Ureter (tissue), 1 donor: ENCODE measurements at places on chromosomes 1 and 21. TPM values are rescaled to one million over a fixed set of nuclear protein-coding genes. Genes with fewer than 3 reads are reported as not detected.

DNA sequence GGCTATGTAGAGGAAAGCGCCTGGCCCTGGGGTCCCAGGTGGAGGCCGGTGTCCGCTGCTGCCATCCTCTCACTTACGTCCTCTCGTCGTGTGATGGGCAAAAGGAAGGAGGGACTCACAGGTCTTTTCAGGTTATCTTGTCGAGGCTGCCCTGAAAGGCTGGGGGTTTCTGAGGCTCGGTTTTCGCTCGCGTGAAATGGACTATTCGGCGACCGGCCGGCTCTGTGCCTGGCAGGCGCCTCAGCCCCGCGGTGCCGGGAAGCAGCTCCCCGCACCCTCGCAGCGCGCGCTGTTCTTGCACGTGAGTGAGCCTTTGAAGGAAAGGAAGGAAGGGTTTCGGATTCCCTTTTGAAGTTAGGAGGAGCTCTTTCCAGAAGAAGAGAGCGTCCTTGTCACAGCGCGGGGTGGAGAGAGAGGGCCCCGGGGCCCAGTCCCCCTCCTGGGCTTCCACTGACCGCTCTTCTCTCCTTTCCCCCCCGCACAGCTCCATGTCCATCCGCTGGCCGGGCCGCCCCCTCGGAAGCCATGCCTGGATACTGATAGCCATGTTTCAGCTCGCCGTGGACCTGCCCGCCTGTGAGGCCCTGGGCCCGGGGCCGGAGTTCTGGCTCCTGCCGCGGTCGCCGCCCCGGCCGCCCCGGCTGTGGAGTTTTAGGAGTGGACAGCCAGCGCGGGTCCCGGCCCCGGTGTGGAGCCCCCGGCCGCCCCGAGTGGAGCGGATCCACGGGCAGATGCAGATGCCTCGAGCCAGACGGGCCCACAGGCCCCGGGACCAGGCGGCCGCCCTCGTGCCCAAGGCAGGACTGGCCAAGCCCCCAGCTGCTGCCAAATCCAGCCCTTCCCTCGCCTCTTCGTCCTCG is 57.2 kb downstream of the AJAP1 start:
- DNase-seq = no peak

DNA sequence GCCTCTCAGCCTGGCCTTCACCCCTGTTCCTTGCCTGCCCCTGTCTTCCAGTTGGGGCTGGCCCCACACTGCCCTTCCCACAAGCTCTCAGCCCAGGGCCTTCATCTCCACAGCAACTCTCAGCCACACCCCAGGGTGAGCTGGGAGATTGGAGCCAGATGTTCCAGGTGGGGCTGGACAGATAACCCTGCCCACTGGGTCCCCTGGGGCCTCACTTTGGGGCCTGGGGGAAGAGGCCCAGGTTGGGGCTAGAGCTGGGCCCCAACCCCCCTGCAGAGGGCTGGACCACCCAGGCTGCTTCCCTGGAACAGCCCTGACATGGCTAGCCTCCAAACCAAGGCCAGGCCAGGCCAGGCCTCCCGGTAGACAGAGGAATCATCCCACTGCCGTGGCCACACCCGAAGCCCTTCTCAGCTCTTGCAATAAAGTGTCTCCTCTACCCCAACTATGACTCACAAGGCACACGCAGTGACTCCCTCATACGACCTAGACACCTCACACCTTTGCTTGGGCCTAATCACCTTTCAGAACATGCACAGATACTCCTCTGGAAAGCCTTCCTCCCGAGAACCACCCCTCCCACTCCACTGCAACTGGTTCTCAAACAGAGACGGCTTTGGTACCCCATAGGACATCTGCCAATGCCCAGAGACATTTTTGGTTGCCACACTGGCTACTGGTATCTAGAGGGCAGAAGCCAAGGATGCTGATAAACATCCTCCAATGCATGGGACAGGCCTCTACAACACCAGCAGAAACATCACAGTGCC is 22.2 kb downstream of the SLC2A1 start:
- DNase-seq = no peak

DNA sequence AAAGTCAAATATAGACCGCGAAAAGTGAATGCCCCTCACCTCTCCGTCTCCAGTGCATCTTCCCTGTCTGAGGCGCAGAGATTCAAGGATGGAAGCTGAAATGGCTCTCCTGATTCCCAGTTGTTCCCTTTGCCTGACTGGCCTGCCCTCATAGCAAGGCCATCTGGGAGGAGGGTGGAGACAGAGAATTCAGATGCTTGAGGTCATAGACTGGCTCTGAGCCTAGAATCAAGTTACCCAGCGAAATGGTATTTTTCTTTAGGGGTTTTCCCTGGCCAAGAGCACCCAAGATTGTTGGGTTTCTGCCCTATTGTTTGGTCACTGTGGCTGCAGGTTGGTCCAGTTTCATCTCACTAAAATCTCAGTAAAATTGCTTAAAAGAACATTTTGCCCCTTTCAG is 7.2 kb downstream of the METTL13 start:
- DNase-seq = no peak

ST6GALNAC5 gene
- total RNA-seq = 1.1 TPM

IL10 gene
- total RNA-seq = 0.68 TPM

DNA sequence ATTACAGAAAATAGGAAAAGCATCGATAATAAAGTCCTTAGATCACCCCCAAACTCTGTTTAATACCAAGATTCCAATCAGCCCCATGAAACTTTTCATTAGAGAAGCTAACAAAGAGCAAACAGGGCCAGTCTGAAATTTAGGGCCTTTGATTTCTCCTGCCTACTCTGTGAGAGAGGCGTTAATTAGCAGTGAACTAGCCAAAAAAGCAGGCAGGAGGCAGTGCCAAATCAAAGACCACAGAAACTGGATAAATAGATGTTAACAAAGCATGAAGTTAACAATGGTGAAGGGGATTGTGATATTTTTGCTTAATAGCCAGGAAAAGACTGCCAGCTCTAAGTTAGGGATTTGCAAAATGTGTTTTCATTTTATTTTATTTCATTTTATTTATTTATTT is 11.2 kb downstream of the TAF5L start:
- DNase-seq = no peak

DNA sequence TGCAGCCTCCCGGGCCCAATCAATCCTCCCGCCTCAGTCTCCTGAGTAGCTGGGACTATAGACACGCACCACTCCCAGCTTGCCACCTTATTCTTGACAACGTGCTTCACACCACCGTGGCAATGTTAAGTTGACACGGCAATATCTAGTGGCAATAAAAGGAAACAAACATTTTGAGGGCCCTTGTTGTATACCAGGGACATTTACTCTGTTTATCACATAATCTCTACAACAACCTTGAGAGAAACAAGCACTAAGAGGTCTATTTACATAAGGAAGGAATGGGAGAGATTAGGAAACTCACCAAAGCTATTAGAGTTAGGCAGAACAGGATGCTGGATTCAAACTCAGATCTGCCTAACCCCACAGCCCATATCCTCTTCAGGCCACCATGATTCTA is 3.1 kb downstream of the KLHDC8A start:
- no peak for DNase-seq

- DNase-seq = no peak
Measured at GRCh38 chr1:12798911-12799310, 7.7 kb downstream of the PRAMEF1 start.

DNA sequence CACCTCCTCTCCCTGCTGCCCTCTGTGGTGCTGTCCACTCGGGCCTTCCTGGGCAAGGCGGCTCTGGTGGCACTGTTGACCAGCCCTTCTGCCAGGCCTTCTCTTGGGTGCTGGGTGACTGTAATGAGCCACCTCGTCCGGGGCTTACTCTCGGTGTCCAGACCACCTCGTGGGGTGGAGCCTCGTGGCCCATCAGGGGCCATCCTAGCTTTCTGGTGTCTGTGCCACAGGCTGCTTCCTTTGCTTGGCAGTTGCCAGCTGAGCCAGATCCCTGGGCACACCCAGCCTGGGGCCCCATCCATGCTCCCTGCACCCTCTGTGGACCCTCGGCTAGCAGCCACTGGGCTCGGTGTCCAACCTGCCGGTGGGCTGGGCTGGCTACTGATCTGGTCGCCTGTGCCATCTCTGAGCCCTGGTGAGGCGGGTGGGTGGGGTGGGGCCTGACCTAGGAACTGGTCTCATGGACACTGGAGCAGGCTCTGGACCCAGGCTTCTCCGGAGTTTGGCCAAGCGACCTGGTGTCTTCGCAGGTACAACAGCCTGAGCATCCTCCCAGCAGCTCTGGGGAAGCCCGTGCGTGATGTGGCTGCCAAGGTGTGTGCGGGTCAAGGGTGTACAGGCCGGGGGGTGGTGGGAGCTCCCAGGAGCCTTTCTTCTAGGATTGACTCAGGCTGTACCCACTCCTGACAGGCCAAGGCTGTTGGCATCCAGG is 1.4 kb downstream of the PRXL2B start:
- no peak for DNase-seq

ALG14 gene
- 12.6 TPM for total RNA-seq

YIPF1 gene
- 30.1 TPM for total RNA-seq

DNA sequence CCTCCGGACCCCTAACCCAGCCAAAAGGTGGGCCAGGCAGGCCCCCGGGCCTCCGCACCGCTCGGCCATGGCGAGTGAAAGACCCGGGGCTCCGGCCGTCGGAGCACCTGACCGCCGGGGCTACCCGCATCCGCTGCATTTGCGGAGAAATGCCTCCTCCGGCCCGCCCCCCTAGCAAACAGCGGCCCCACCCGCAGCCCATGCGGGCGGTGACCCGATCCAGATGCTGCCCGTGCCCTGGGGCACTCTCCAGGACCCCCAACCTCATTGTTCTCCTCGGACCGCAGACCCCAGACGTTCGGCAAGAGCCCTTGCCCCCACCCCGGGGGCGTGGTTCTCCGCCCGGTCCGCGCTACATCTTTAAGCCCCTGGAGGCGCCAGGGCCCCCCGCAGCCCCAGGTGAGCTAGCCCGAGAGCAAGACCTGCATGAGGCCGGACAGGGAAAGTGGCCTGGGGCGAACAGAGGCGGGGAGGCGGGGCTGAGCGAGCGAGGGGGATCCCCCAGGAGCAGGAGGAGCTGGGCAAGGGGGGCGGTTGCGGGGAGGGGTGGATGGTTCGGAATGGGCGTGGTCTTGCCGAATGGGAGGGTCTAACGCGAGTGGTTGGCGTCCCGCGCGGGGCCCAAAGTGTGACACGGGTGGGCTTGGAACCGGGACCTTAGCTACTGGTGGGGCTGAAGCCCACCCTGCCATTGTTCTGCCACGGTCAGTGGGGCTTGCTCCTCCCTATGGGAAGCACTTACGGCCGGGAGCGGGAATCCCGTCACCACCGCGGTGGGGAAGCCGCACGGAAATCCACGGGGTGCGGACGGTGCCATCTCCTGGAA is 6.3 kb upstream of the CRYBG2 start:
- no peak for DNase-seq

DNA sequence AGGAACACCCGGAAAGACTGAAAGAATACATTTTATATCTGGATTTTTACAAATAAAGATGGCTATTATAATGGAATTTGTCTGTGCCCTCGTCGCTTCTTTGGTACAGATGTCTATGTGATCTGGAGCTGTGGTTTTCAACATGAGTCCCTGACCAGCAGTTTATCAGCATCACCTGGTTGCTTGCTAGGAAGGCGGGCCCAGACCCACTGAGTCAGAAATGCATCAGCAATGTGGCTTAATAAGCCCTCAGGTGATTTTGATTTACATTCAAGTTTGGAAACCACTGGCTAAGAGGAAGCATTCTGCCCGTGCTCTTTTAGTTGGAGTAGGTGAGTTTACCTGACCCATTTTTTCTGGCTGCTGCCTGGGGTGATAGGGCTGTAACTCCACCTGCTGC is 31.7 kb downstream of the ATP1A1 start:
- DNase-seq = no peak

DNA sequence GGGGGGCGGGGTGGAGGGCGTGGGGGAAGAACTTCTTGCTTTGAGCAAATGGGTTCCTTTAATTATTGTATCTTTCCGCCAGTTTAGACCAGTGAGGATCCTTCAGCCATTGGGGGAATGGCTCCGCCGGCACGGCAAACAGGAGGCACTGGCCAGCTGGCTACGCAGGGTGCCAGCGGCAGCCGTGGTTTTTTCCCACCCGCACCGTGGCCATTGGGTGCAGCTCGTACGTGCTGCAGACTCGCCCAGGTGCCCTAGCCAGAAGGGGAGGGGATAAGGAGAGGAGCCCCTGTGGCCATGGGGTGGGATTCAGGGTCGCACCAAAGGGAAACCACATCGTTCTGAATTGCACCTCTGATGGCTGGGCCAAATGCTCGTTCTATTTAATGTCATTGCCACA is 65.6 kb downstream of the RGSL1 start:
- no peak for DNase-seq

UBE4B gene
- total RNA-seq = 41.8 TPM

DNA sequence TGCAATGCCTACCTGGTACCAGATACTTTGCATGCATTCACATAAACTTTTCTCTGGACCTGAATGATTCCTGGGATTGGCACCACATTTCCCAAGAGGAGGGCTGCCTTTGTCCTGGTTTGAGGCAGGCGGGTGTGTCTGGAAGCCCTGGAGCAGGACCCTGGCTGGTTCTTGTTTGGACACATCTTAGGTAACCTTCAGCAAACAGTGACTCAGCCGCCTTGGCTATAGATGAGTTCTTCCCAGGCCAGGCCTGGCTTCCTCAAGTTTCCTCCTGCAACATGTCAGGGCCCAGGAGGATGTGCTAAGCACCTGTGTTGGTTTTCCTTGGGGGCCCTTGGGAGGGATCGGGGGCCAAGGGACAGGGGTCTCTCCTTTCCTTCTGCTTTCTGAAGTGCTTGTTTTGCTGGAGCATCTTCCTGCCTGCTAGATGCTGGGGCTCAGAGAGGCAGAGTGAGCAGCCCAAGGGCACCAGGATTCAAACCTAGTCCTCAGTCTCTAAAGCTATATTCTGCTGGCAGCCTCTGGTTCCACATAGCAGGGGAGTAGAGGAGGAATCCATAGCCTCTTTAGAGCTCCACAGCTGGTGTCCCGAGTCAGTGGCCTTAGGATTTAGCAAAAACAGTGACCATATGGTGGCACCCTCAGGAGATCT is 38.2 kb downstream of the PAX7 start:
- peak; percentile 69 for DNase-seq

CYP4Z1 gene
- total RNA-seq = 3.5 TPM

GRCh38 chr1:157133426-157133825 is 4.8 kb downstream of the ETV3 start:
- DNase-seq = no peak

DNA sequence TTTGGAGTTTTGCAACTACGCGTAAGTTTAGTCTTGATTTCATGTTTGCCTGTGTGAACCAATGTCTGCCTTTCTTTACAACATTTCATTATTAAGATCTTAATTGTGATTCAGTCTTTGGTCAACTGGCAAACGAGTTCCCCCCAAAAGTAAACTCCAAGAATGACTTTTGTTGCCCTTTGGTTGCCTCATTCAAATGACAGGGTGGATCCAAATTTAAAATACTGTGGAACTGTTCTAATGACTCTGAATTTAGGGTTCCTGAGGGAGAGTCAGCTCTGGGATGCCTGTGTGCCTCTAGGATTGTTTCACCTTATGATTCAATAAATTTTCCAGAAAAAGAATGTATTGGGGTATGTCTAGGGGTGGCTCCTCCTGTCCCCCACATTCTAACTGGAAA is 105.3 kb downstream of the KCNN3 start:
- no peak for DNase-seq

DNA sequence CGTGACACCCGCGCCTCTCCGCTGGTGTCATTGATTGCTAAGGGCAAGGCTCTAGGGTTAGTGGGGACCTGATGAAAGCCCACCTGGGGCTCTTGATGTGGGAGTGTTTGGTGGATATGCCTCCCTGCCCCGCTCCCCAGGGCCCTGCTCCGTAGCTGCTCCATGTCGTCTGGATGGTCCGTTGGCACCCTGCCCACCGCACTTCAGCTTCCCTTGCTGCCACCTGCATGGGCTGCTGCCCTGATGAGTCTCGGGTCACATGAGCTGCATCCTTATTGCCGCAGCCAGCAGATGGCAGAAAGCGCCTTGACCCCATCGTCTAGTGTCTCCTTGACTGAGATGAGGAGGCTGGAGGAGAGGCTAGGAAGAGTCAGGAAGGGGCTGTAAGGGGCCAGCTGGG is 439.4 kb downstream of the CAMTA1 start:
- no peak for DNase-seq
